ENCODE measurements at places on chromosomes 4 and X.

GRCh38 chr4:123301923-123302322, 94.7 kb upstream of the SPRY1 start:
- DNase-seq: no peak

- DNase-seq: peak; percentile 54
Observed at GRCh38 chr4:7646384-7647061, 211.8 kb upstream of the PSAPL1 start.

GRCh38 chrX:71320126-71320525, 18.6 kb downstream of the ITGB1BP2 start:
- no peak for DNase-seq

- DNase-seq: no peak
Observed at GRCh38 chrX:155242300-155242699, 22.0 kb downstream of the RAB39B start.

DNA sequence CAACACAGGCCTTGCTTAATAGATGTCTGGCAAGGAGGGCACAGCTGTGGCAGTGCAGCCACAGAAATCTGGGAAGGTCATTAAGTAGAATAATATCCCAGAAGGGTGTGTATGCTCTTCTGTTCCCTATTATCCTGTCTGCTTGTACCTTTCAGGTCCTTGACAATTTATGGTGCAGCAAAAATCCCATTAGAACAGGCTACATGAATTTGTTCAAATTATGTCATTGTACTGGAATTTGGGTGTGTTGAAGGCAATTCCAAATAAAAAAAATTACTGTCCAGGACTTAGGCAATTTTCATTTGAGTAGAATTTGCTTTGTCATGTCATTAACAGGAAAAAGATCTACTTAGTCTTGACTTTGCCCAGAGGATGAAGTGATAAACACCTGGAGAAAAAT, 192.1 kb downstream of the IDS start:
- DNase-seq: peak; percentile 34

DNA sequence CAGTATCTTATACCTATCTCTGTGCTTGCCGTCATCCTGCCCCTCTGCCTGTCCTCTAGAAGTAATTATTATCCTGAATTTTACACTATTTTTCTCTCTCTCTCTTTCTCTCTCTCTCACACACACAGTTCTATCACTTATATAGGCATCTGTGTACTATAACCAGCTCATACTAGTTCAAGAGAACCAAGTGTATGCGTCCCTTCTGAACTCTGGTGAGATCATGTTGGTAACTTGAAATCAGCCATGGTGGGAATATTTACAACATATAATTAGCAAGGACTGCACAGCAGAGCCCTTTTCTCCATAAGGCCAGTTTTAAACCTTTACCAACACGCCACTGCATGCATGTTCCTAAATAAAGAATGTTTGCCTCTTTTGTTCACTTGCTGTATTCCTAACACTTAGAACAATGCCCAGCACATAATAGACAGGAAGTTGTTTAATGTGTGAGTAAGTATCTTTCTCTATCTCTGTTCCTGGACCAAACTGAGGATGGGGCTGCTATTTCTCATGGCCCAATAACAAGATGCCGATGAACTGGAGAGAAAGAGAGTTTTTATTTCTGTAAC, 51.1 kb upstream of the IL21 start:
- DNase-seq: no peak
